ENCODE measurements at places on chromosomes 16 and 17.
A peak's percentile ranks its signal among the peaks of the same experiment; 100 is the strongest.

GRCh38 chr17:49104511-49105074 lies 28.0 kb upstream of the B4GALNT2 start:
- no peaks in the 10 kb centered on the region for H3K4me1 ChIP-seq
- H3K27ac ChIP-seq, result no peak overlapping the region
- H3K4me3 ChIP-seq, result no peak overlapping the region

DNA sequence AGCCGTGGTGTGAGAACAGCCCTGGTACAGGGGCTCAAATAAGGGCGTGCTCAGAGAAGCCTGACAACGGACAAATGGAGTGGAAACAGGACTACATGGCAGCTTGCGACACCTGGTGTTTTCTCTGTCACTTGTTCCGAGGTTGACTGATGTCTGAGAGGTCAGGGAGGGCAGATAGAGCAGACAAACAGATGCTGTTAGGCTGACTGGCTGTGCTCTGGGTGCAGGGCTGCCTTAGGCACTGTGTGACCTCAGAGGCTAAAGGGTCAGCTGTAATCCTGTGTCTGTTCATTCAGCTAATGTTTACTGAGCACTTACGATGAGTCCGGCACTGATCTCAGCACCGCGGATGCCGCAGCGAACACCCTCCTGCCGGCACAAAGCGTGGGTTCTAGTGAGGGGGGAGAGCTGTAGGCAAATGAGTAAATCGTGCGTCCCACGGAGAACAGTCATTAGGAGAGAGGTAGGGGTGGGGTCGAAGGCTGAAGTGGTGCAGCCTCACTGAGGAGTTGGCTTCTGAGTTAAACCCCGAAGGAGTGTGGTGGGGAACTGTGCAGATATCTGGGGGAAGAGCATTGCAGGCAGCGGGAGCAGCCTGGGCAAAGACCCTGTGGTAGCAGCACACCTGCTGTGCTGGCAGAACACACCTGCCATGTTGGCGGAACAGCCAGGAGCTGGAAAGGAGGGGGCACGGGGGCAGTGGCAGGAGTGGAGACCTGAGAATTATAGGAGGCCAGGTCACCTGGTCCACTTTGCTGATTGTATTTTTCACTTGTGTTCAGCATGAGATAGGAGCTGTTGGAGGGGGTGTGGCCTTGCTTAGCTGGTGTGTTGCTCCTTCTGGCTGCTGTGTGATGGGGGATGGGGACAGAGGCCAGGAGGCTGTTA lies 35.0 kb downstream of the GPT2 start:
- H3K4me3 ChIP-seq, result no peak overlapping the region
- no peak overlapping the region for H3K27ac ChIP-seq
- peaks cover 1% of the 10 kb centered on the region for H3K27me3 ChIP-seq

- H3K36me3 ChIP-seq, result no peaks in the 10 kb centered on the region
- no peak overlapping the region for H3K4me3 ChIP-seq
- no peak overlapping the region for H3K27ac ChIP-seq
- no peak for DNase-seq
These were observed 35.6 kb downstream of the ZFHX3 start for GRCh38 chr16:73012341-73012740.

- H3K36me3 ChIP-seq, result peaks cover 6% of the 10 kb centered on the region
- no peak for DNase-seq
- H3K4me3 ChIP-seq, result no peak overlapping the region
These were observed 389.5 kb downstream of the SLC39A11 start for GRCh38 chr17:72702998-72703397.

GRCh38 chr16:15960124-15960971 lies 10.9 kb downstream of the ABCC1 start:
- H3K27ac ChIP-seq, result peak overlapping the region; percentile 98
- H3K27me3 ChIP-seq, result peaks cover 2% of the 10 kb centered on the region
- H3K4me3 ChIP-seq, result peak overlapping the region; percentile 70
- peaks cover 44% of the 10 kb centered on the region for H3K4me1 ChIP-seq
- peaks cover 10% of the 10 kb centered on the region for H3K36me3 ChIP-seq
- DNase-seq, result no peak

GRCh38 chr16:81599034-81599744 lies 154.6 kb downstream of the CMIP start:
- H3K4me3 ChIP-seq, result no peak overlapping the region
- DNase-seq, result no peak
- H3K27me3 ChIP-seq, result no peaks in the 10 kb centered on the region
- no peaks in the 10 kb centered on the region for H3K36me3 ChIP-seq
- H3K27ac ChIP-seq, result peak overlapping the region; percentile 58

DNA sequence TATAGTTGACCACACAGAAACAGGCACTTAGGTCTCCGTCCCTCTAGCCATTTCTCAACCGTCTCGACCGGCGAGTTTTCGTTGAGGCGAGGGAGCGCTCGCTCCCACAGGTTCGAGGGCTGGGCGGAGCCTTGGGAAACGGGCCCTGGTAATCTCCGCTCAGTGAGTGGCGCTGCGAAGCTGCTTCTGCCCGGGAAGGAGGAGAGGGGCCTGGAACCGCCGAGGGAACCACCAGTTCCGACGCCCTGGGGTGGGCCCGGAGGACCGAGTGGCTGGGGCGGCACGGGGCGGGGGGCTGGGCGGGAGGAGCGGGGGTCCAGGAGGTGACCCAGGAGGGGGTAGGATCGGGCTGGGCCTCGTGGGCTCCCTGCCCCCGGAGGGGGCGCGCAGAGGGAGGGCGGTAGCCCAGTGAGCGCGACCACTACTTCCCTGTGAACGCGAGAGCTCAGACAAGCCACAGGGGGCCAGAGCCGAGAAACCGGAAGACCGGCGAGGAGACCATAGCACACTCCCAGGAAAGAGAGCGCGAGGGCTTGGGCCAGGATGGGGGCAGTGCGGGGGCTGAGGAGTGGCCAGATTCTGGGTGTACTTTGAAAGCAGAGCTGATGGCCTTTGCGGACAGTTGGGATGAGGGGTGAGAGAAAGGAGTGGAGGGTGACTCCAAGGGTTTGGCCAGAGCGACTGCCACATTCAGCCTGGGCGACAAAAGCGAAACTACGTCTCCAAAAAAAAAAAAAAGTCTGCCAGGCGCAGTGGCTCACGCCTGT lies 29.9 kb upstream of the ARL4D start:
- peaks cover 13% of the 10 kb centered on the region for H3K27me3 ChIP-seq
- H3K36me3 ChIP-seq, result no peaks in the 10 kb centered on the region
- H3K4me1 ChIP-seq, result peaks cover 41% of the 10 kb centered on the region
- peak; percentile 83 for DNase-seq
- peak overlapping the region; percentile 100 for H3K27ac ChIP-seq

Data from immature natural killer cell (primary cell).